ENCODE measurements at places on chromosomes 6 and 20.

- DNase-seq: no peak
Measured at GRCh38 chr6:90471263-90471662, 115.6 kb downstream of the MAP3K7 start.

DNA sequence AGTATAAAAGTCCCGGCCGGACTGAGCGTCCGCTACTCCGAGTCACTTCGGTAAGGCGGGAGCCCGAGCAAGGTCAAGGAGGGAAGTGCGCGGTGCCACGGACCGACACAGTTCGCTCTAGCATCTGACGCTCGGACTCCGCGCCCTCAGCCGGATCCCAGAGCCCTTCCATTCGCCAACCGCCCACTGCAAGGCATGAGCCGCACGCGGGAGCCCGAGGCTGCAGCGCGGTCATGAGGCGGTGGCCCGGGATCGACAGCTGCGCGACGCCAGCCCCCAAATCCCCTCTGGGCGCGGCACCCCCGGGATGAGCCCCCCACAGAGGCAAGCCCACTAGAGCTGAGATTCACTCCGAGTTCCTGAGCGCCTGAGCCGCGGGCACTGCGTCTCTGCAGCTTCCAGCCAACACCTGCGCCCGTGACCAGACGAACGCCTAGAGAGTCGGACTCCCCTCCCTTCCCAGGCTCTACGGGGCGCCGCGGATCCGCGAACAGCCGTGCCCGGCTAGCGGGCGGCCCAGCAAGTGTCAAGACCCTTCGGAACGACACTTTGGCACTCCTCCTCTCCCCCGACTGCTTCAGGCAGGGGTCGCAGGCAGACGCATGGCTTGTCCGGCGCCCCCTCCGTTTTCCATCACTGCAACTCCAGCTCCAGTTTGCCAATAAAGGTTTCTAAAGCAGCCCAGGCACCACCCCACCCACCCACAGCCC lies 725 bp upstream of the ISM1 start:
- DNase-seq: no peak

- DNase-seq: no peak
Measured at GRCh38 chr6:121482004-121482693, 46.7 kb downstream of the GJA1 start.

DNA sequence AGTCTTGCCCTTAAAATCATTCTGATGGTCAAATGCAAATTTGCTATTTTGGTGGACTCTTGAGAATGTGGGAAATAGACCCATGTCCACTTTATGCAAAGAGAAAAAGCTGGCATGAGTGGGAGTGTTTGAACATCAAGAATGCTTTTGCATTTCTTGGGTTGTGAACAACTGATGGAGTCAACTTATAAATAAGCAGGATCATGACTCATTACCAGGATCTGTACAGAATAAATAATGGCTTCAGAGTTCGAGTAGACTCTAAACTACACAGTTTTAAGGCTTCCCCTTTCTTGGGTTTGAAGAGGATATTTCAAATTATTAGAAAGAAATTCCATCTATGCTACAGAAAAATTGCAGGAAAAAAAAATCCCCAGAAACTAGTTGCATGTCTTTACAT lies 195.5 kb downstream of the EYA4 start:
- no peak for DNase-seq

DNA sequence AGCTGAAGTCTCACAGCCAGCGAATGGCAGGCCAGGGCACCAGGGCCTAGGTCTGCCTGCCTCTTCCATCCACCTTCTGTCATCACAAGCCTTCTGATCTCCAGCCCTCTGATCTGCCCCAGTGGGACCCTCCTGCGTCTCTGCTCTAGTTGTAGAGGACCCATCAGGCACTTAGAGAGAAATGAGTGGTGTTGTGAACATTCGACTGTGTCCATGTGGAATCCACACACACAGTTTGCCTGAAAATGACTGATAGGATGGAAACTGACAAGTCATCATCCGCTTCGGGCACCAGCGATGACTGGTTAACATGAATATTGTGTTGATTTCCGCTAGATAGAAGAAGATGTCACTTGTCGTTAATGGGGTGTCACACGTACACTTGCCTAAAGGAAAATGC lies 221.0 kb downstream of the PTPRT start:
- DNase-seq: no peak
